Occipital lobe (tissue), 3 donors: ENCODE measurements at places on chromosomes 16 and 17.

- DNase-seq = no peak
These were observed 428.7 kb downstream of the CNTNAP4 start for GRCh38 chr16:76705892-76706291.

- DNase-seq = no peak
These were observed 16.7 kb downstream of the PGS1 start for GRCh38 chr17:78395155-78395554.

- DNase-seq = no peak
These were observed 693.0 kb upstream of the SOX9 start for GRCh38 chr17:71427801-71428200.

DNA sequence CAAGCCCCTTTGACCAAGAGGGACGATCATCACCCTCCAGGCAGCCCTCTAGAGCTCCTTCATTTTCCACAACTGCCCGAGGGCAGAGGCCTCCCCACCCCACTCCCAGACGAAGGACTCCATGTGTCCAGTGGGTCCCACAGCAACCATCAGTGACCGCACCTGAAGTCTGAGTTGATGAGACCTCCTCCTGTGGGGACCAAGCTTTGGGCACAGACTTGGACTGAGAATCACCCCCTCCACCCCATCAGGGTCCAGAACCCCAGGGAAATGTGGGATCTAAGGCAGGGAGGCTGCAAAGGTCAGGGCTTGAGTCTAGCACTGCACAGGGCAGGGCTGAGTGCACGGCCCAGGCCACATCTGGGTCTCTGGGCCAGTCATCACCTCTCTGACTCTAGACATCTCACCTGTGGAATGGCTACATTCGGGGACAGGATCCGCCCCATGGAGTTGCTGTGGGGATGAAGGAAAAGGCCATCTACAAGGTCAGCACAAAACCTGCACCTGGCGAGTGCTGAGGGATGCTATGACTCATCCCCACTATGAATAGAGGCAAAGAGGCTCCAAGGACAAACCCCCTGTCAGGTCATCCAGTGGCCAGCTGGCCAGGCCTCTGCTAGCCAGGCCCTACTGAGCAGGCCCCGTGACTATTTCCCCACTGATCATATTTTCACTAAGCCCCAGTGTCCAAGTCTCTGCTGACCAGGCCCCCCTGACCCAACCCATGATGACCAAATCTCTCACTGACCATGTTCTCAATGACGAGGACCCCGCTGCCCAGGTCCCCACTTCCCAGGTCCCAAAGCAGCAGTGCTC is 38.4 kb downstream of the TNFRSF13B start:
- DNase-seq = no peak

DNA sequence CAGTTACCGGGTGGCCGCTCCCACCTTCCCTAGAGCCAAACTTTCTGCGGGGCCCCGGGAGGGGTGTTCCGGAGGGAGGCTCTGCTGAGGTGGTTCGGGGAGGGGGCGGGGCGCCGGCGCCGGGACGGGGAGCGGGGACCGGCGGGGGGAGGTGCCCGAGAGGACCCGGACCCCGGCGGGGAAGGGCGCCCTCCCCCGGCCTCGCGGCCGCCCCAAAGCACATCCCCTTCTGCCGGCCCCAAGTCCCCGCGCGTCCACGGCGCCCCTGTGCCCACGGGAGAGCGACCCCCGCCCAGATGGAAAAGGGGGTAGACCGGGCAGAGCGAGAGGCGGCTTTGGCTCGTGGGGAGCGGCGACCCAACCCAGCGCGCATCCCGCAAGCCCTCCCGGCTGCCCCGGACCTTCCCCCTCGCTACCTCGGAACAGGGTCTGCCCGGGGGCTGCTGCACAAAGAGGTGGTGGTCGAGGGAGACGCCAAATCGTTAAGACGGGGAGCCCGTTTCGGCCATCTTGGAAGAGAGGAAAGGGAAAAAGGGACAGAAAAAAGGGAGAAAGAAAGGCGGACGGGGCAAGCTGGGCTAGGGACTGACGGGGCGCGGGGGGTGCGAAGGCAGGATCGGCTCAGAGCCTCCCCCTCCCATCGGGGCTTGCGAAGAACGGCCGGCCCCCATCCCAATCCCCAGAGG is 530 bp downstream of the PCGF2 start:
- no peak for DNase-seq
